Endodermal cell (in vitro differentiated cells): ENCODE measurements at places on chromosomes 7 and 10. TPM values are rescaled to one million over a fixed set of nuclear protein-coding genes. Genes with fewer than 3 reads are reported as not detected.
A peak's percentile ranks its signal among the peaks of the same experiment; 100 is the strongest.

- DNase-seq: no peak
- no peak overlapping the region for H3K27ac ChIP-seq
- H3K4me3 ChIP-seq: no peak overlapping the region
- no peaks in the 10 kb centered on the region for H3K36me3 ChIP-seq
- H3K4me1 ChIP-seq: no peaks in the 10 kb centered on the region
- H3K27me3 ChIP-seq: no peaks in the 10 kb centered on the region
These were observed 60.1 kb upstream of the CARD11 start for GRCh38 chr7:3103614-3104398.

- no peak overlapping the region for H3K4me3 ChIP-seq
- no peaks in the 10 kb centered on the region for H3K27me3 ChIP-seq
- H3K36me3 ChIP-seq: no peaks in the 10 kb centered on the region
- peaks cover 9% of the 10 kb centered on the region for H3K4me1 ChIP-seq
These were observed 243.9 kb downstream of the REEP3 start for GRCh38 chr10:63765126-63765525.

DNA sequence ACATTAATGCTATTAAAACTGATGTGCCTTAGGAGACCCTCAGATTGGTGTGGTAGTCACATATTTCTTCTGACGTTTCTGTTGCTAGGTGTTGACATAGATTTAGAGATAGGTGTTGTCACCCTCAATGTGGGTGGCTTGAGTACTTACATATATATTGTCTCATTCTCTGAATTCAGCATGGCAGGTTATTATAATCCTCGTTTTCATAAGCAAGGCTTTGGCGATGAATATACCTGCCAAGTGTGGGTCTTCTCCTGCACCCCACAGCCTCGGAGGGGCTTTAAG is 7.0 kb downstream of the FBH1 start:
- H3K36me3 ChIP-seq: peaks cover 56% of the 10 kb centered on the region
- no peak overlapping the region for H3K27ac ChIP-seq
- DNase-seq: no peak
- peaks cover 7% of the 10 kb centered on the region for H3K4me1 ChIP-seq
- no peaks in the 10 kb centered on the region for H3K27me3 ChIP-seq
- no peak overlapping the region for H3K4me3 ChIP-seq

- peak; percentile 53 for DNase-seq
- no peaks in the 10 kb centered on the region for H3K27me3 ChIP-seq
- no peak overlapping the region for H3K27ac ChIP-seq
- no peaks in the 10 kb centered on the region for H3K36me3 ChIP-seq
- H3K4me3 ChIP-seq: no peak overlapping the region
- H3K4me1 ChIP-seq: peaks cover 3% of the 10 kb centered on the region
These were observed 63.7 kb downstream of the ZNRF2 start for GRCh38 chr7:30348083-30348560.

DNA sequence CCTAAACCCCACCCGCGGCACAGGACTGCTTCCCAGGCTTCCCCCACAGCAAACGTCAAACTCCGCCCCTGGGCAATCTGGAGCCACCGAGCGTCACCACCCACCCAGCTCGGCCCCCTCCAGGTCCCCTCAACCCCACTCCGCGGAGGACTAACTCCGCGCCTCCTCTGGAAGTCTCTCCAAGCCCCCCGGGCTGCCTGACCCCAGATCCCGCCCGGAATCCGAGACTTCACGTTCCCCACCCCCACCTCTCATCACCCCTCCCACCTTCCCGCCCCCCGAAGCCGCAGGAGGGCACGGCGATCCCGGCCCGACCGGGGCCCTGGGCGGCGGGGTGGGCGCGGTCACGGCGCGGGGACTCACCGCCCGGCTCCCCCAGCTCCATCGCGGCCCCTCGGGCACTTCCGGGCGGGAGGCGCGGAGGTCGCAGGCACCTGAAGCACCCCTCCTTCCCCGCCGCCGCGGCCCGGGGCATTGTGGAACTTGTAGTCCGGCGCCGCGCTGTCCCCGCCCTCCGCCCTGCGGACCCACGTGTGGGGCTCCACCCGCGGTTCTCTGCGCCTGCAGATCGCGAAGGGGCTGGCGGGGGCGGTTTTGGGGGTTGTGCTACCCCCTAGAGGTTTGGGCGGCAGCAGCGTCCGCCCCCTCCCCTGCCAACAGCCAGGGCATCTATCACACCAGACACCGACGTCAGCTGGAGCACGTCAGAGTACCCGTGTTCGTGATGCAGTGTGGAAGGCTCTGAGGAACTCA is at the start of gene TMUB1:
Gene TMUB1, minus strand, starts transcription at position 423 of the 753 bp plus-strand sequence. CDS start 930 bp downstream, outside the sequence.
- no peak within 1 kb of the TSS for H3K27ac ChIP-seq
- no peaks in the 10 kb centered on the region for H3K36me3 ChIP-seq
- peaks cover 21% of the 10 kb centered on the region for H3K4me1 ChIP-seq
- H3K27me3 ChIP-seq: peaks cover 6% of the 10 kb centered on the region
- H3K4me3 ChIP-seq: peak within 1 kb of the TSS; percentile 87
- peak; percentile 86 for DNase-seq

- H3K36me3 ChIP-seq: peaks cover 73% of the 10 kb centered on the region
- no peak overlapping the region for H3K27ac ChIP-seq
- peaks cover 8% of the 10 kb centered on the region for H3K4me1 ChIP-seq
- H3K4me3 ChIP-seq: no peak overlapping the region
- no peak for DNase-seq
These were observed 136.1 kb downstream of the ELMO1 start for GRCh38 chr7:37312608-37313007.

GRCh38 chr7:19554581-19554980 is 154.3 kb downstream of the POLR1F start:
- H3K36me3 ChIP-seq: no peaks in the 10 kb centered on the region
- DNase-seq: no peak
- no peak overlapping the region for H3K27ac ChIP-seq
- no peak overlapping the region for H3K4me3 ChIP-seq

- no peak overlapping the region for H3K4me3 ChIP-seq
- no peak overlapping the region for H3K27ac ChIP-seq
- no peak for DNase-seq
- no peaks in the 10 kb centered on the region for H3K27me3 ChIP-seq
- H3K36me3 ChIP-seq: no peaks in the 10 kb centered on the region
These were observed 202.2 kb downstream of the SNX10 start for GRCh38 chr7:26493737-26494428.

DNA sequence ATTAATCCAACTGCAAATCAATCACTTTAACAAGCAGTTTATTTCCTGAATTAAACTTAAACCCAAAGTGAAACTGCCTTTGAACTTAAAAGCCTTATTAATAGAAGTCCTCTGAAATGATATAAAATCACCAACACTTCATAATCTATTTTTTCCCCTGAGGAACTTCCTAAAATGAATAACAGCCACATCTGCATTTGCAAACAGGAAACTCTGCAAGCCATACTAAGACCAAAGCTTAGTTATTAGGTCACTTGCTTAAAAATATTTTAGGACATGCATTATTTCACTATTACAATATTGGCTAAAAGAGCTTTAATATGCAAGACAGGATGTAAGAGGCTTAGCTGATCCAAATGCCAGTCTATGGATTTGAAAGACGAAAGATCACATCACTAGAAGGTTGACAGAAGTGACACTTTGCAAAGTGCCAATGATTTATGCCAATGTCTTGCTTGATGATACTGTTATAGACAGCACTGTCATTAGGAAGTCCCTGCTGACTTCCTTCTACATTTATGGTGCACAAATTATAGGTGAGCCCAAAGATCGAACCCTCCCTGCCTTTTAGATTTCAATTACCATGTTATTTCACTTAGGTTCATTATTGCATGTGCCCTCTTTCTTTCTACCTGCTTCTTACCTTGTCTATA is 99.9 kb upstream of the SKAP2 start:
- no peak overlapping the region for H3K27ac ChIP-seq
- H3K36me3 ChIP-seq: no peaks in the 10 kb centered on the region
- DNase-seq: no peak
- no peaks in the 10 kb centered on the region for H3K4me1 ChIP-seq
- H3K27me3 ChIP-seq: no peaks in the 10 kb centered on the region
- no peak overlapping the region for H3K4me3 ChIP-seq

GRCh38 chr7:154628556-154628955 is 374.4 kb downstream of the PAXIP1 start:
- H3K4me3 ChIP-seq: no peak overlapping the region
- no peaks in the 10 kb centered on the region for H3K4me1 ChIP-seq
- no peaks in the 10 kb centered on the region for H3K36me3 ChIP-seq
- DNase-seq: no peak

DNA sequence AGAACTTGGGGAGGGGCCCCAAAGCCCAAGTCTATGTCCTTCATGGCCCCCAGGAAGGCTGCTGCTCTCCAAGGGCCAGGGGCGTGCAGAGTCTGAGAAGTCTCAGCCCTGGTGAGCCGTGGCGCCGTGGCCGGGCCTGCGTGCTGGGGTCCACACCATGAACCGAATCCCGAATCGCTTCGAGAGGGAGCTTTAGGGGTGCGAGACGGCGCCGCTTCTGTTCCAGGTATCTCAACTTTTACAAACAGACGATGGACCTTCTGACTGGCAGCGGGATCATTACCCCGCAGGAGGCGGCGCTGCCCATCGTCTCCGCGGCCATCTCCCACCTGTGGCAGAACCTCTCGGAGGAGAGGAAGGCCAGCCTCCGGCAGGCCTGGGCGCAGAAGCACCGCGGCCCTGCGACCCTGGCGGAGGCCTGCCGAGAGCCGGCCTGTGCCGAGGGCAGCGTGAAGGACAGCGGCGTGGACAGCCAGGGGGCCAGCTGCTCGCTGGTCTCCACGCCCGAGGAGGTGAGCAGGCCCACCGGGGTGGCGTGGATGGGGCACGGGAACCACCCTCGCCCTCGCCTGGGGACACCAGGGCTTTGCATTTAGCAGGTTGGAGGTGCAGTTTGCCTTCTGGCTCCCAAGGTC is 12.7 kb downstream of the STRA8 start:
- H3K27me3 ChIP-seq: no peaks in the 10 kb centered on the region
- no peaks in the 10 kb centered on the region for H3K4me1 ChIP-seq
- no peak overlapping the region for H3K27ac ChIP-seq
- no peak overlapping the region for H3K4me3 ChIP-seq
- H3K36me3 ChIP-seq: no peaks in the 10 kb centered on the region

DNA sequence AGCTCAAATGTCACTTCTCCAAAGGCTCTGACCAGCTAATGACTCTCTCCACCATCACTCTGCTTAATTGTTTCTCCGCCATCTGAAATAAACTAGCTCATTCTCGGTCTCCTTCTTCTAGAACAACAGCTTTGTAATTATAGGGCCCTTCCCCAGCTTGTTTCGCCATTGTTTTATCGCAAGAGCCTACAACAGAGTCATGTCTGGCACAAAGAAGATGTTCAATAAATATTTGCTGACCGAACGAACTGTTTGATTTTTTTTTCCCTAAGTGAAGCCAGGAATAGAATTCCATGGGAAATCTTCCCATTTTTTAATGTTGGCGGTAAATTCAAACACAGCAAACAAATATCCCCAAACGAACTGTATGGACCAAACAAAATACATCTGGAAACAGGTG is 63.8 kb upstream of the NMT2 start:
- DNase-seq: no peak
- H3K27ac ChIP-seq: no peak overlapping the region
- H3K27me3 ChIP-seq: no peaks in the 10 kb centered on the region
- H3K4me1 ChIP-seq: peaks cover 3% of the 10 kb centered on the region
- H3K4me3 ChIP-seq: no peak overlapping the region
- no peaks in the 10 kb centered on the region for H3K36me3 ChIP-seq

DNA sequence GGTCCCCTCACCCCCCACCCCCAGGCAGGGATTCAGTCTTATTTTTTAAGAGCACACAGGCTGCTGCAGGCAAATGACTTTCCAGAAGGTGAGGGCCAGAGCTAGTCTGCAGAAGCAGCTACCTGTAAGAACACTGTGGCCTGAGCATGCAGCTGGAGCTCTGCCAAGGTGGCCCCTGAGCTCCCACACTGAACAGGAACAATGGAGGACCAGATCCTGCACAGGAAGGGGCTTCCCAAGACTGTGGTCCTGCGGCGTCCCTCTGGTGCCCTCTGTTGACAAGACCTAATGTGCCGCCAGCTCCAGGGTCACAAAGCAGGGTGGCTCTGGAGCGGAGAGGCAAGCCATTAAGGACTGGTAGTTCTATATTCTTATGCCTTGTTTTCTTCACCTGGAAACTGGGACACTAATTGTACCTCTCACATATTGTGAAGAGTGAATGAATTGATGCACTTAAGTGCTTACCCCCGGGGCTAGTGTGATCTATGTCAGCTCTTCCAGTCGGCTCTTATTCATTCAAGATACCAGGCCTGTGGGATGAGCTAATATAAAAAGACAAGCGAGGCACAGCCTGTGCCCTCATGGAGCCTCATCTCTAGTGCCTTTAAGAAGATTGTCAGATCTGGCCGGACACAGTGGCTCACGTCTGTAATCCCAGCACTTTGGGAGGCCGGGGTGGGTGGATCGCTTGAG is 8.0 kb upstream of the BEND7 start:
- no peak overlapping the region for H3K4me3 ChIP-seq
- no peaks in the 10 kb centered on the region for H3K36me3 ChIP-seq
- H3K27me3 ChIP-seq: peaks cover 17% of the 10 kb centered on the region
- H3K27ac ChIP-seq: no peak overlapping the region

GRCh38 chr10:17659365-17659764 is 15.4 kb downstream of the STAM start:
- no peaks in the 10 kb centered on the region for H3K27me3 ChIP-seq
- peaks cover 24% of the 10 kb centered on the region for H3K36me3 ChIP-seq
- DNase-seq: no peak

GRCh38 chr10:61897671-61898434 is 3.6 kb upstream of the ARID5B start:
- peaks cover 31% of the 10 kb centered on the region for H3K27me3 ChIP-seq
- no peak overlapping the region for H3K27ac ChIP-seq
- H3K4me1 ChIP-seq: peaks cover 5% of the 10 kb centered on the region

GRCh38 chr7:27944643-27945042 is 204.7 kb downstream of the TAX1BP1 start:
- H3K4me3 ChIP-seq: no peak overlapping the region
- H3K27ac ChIP-seq: no peak overlapping the region
- H3K4me1 ChIP-seq: peaks cover 12% of the 10 kb centered on the region
- no peak for DNase-seq
- no peaks in the 10 kb centered on the region for H3K36me3 ChIP-seq

GRCh38 chr10:103457176-103457712 is 1.5 kb downstream of the CALHM1 start:
- no peaks in the 10 kb centered on the region for H3K36me3 ChIP-seq
- H3K27ac ChIP-seq: no peak overlapping the region
- H3K27me3 ChIP-seq: no peaks in the 10 kb centered on the region

- H3K4me1 ChIP-seq: no peaks in the 10 kb centered on the region
- DNase-seq: peak; percentile 83
- H3K36me3 ChIP-seq: no peaks in the 10 kb centered on the region
- H3K27ac ChIP-seq: no peak overlapping the region
These were observed 2.7 kb upstream of the FEZF1 start for GRCh38 chr7:122307228-122307621.

Gene BMPER
- total RNA-seq: 29.4 to 71.2 TPM (median 66.5 TPM) in 3 replicates

Gene NKX6-2
- total RNA-seq: not detected in 3 replicates

Gene HMX2
- not detected in 2 replicates for total RNA-seq

Gene EBLN1
- total RNA-seq: not detected in 2 replicates

Gene ACSM6
- total RNA-seq: not detected in 2 replicates

Gene KIAA1217
- 22.2 and 25.4 TPM in 2 replicates for total RNA-seq

Gene MYL10
- total RNA-seq: not detected in 3 replicates

Gene NPC1L1
- 2.0 and 3.1 TPM in 2 replicates for total RNA-seq

Gene ABCA13
- total RNA-seq: 0.04 TPM in 1 of 3 replicates, not detected in the others

Gene PPP1R17
- total RNA-seq: 0.36 and 0.44 TPM in 2 replicates
